CD4-positive, alpha-beta T cell treated with Interleukin-21 for 1 hour (primary cell): ENCODE measurements at places on chromosomes 12 and 14.

- DNase-seq: no peak
Measured at GRCh38 chr12:73863546-73863945, 674.1 kb upstream of the ATXN7L3B start.

- no peak for DNase-seq
Measured at GRCh38 chr12:13686260-13686659, 295.1 kb downstream of the GRIN2B start.

DNA sequence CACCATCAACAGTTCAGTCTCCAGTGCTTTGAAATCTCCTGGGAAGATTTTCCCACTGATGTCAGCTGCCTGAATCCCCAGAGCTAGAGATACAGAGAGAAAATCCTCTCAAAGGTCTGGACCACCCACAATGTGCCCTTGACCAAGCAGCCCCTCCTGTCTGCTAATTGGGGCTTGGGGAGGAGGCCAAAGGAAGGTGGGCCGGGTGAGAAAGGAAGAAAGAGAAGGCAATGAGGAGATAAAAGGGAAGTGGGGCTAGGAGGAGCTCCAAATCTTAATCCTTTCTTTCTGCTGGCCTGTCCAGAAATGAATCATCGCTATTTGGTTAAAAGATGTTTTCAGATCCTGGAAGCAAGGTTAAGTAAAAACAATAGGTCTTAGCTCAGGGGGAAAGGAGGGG lies 322.9 kb downstream of the BCL11B start:
- DNase-seq: no peak

DNA sequence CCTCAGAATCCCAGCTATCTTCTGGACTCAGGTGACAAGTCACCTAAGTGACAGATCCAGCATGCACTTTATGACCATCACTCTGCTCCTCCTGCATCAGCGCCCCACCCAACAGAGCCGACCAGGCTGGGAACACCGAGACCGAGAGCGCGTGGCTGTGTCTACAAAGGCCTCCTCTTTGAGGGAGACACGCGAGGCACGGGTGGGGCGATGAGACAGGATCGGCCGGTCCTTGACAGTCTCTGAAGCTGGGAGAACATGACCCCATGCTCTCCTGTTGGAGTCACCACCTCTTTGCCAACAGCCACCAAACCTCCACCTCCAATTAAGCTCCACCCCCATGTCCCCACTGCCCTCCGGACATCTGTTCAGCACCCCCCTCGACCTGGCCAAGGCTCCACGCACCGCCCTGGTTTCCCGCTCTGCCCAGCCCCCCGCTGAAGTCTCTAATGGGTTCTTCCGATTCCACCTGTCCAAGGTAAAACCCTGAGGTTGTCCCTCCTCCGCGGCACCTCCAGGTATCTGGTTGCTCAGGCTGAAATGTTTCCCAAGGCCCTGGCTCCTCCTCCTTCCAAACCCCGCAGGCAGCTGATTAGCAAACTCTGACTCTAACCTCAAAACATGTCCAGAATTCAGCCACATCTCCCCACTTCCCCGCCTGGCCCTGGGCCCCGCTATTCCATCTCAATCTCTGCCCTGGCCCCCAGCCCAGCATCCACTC lies 31.5 kb downstream of the HSP90AA1 start:
- no peak for DNase-seq

- DNase-seq: no peak
Measured at GRCh38 chr14:56061051-56061450, 57.2 kb upstream of the PELI2 start.

- no peak for DNase-seq
Measured at GRCh38 chr12:69150796-69151127, 88.6 kb upstream of the CPSF6 start.

DNA sequence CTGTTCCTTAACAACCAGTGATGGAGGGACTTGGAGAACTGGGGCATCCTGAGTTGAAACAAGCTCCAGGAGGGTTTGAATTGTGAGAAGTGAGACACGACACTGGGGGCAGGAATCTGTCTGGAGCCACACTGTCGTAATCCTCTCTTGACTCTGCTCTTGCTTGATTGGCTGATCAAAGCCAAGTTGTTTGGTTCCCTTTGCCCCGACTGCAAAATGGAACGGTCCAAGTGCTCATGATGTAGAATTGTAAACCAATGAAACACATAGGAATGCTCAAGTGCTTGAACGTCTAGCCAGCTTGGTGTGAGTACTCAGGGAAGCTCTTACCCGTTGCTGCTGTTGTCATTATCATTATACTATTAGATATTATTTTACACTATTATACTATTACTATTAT lies 98.1 kb downstream of the TMEM132C start:
- DNase-seq: no peak

GRCh38 chr12:119319638-119320037 lies 14.9 kb upstream of the CCDC60 start:
- no peak for DNase-seq

- DNase-seq: no peak
Measured at GRCh38 chr12:33533527-33533926, 93.9 kb upstream of the SYT10 start.

- no peak for DNase-seq
Measured at GRCh38 chr14:31207287-31207754, 272 bp downstream of the HECTD1 start.

- DNase-seq: no peak
Measured at GRCh38 chr12:1553987-1554982, 40.1 kb downstream of the FBXL14 start.

DNA sequence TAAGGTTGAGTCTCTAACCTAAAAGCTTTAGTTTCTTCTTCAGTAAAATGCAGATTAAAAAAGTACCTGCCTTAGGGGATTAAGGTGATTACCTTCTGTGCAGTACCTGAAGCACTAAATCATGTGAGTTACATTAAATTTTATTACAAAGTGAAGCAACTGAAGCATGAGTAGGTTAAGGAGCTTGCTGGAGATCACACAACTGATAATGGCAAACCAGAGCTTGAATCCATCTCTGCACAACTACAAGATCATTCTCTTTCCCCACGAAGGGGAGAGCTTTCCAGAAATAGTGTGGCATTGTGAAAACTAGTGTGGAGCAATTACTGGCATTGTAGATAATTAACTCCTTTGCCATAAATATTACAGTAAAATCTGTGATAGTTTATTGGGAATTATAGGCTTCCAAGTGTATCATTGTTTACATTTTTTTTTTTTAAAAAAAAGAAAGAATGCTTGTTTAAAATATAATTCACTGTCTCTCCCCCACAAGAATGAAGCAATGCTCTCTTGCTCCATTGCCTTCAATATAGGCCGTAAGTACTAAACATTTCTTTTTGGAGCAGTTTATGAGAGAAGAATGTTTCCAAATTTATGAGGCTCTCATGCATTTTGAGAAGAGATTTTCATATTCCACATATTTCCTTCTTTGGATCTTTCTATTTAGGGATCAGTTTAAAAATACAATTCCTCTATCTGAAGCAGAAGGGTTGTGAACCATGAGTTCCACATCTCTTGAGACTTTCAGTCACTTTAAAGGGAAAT lies 20.5 kb downstream of the SLC38A2 start:
- DNase-seq: no peak

DNA sequence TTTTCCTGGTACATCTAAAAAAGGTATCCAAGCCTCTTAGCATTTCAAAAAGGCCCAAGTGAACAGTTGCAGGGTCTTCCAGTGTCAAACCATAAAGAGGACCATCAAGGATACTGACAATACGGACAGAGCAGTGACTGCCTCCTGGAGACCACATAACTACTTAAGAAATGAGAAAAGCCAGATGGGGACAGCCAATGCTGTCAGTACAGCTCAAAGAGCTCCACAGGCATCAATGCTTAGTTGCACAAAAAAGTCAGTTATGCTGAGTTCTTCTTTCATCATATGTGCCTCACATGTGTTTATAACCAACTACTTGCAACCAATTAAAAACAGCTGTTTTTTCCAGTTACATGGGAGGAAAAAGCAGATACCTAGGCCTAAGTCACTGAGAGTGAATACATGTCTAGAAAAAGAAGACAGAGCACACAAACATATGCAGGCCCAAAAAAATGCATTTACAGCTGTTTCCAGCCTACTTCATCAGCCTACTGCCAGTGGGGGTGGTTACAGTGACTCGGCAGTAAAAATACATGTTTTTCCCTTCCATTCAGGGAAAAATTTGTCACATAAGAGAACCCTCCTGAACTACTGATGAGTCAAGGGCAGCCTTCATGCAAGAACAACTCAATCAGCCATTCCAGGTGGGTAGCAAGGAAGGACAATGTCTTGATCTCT lies 84.0 kb downstream of the DCAF5 start:
- DNase-seq: no peak

DNA sequence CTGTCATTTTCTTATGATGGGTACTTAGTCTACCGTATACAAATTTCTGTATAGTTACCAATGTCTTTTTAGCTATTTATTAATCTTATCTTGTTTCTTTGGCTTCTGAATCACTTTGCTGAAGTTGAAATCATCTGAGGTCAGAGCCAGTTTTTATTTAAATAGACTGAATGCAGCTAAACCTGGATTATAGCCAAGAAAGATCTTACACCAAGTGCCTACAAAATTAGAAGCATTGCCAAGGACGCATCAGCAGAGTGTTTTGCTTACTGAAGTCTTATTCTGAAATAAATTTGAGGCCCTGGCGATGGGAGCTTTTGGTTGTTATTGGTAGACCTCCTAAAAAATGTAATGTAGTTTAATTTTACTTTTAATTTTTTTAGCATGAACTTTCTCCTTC lies 128.2 kb downstream of the RGS6 start:
- no peak for DNase-seq

DNA sequence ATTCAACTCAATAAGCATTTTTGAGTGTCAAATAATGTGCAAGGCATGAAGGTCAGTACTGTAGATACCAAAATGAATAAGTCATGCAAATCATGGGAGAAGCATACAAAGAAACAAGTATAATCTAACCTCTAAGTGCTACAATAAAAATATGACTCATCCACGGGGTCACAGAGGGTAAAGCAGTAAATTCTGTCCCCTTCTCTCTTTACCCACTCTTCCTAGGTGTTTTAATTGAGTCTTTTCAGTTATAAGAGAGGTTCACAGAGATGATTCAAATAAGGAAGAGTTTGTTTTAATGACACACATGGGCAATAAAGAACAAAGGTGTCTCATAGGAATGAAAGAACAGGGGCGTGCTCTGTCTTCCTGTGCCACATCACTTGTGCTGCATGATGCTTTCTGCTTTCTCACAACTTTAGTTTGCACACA lies 71.5 kb upstream of the DAAM1 start:
- no peak for DNase-seq

DNA sequence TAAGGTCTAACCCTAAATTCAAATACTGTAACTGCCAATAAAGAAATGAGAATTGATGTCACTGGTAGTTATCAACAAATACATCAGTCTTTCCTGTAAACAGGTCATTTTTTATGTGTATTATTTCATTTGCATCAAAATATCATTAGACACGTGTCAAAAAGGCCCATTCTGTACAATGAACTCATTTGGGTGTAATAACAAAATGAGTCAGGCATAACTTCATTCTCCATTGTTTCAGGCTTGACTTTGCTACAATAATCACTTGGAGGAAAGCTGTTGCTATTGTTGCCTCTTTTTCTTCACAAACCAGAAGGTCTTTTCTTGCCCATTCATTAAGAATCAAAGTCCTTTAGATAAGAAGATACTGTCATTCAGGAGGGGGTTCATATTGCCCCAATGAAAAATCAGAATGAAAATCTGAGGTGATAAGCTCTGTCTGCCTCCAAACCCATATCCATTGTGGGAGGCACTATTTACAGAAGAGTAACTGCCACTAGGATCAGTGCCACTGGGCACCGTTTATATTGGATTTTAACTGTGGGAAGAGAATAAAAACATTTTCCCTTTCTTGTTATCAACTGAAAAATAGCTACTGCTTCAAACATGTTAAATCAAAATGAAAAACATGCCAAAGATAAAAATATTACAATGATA lies 10.1 kb downstream of the ENTPD5 start:
- DNase-seq: no peak

DNA sequence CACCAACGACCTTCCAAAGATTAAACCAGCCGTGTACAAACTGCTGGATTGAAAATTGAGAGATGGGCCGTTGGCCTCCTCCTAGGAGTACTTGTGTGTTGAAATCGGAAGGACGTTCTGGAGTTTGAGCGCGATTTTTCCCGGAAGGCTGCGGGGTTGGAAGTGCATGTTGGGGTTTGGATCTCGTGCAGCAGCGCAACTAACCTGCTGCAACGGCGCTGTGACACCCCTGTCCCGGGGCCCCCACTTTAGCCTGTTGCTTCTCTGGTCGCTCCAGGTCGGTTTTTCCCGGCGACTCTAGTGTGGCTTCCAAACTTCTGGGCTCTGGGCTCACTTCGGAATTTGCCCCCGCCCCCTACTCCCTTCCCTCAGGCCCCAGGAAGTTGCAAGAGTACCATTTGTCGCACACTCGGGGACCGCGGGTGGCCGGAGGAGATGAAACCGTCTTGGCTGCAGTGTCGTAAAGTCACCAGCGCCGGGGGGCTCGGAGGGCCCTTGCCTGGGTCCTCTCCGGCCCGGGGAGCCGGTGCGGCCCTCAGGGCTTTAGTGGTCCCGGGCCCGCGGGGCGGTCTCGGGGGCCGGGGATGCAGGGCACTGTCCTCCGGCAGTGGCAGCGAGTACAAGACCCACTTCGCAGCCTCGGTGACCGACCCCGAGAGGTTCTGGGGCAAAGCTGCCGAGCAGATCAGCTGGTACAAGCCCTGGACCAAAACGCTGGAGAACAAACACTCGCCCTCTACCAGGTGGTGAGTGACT lies at the start of gene ACSS3:
ACSS3 (plus strand) TSS at position 394 of the 756 bp plus-strand sequence; CDS start at position 436, 42 bp downstream.
- DNase-seq: no peak

DNA sequence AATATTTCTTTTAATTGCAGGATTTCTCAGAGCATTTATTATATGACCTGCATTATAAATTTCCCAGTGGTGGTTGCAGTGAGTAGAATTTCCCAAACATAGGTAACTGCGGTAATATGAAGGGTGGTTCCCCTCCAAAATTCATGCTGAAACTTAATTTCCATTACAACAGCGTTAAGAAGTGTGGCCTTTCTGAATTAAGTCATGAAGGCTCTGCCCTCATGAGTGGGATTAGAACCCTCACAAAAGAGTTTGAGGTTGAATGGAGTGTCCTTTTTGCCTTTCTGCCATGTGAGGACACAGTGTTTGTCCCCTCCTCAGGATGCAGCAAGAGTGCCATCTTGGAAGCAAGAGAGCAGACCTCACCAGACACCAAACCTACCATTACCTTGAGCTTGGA lies 233.6 kb downstream of the KTN1 start:
- DNase-seq: no peak

GRCh38 chr12:58242796-58243630 lies 301.6 kb downstream of the ATP23 start:
- no peak for DNase-seq

DNA sequence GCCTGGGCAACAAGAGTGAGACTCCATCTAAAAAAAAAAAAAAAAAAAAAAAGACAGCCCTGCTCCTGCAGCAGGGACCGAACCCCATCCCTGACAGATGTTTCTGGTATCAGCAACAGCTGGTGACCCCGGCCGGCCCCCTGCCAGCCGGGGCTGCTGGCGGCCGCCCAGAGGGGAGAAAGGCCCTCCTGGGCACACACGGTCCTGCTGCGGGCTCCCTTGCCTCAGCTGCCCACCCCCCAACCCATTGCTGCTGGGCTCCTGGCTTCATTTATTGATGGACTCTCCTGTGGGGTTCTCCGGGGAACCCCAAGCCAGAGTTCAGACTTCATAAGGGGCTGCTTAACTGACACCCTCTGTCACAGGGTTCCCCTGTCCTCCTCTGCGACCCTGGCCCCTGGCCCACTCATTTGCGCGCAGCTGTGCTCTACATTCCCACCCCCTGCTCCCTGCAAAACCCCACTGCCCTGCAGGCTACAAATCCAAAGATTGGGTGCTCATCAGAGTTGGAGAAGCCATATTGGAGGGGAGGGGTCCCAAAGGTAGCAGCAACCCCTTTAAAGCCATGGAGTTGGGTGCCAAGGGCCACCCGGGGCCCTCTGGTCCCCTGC lies 103.6 kb upstream of the RTL1 start:
- no peak for DNase-seq
